ENCODE measurements at places on chromosomes 1 and 21.

- no peak for DNase-seq
Observed at GRCh38 chr1:119220991-119221390, 80.5 kb upstream of the WARS2 start.

DNA sequence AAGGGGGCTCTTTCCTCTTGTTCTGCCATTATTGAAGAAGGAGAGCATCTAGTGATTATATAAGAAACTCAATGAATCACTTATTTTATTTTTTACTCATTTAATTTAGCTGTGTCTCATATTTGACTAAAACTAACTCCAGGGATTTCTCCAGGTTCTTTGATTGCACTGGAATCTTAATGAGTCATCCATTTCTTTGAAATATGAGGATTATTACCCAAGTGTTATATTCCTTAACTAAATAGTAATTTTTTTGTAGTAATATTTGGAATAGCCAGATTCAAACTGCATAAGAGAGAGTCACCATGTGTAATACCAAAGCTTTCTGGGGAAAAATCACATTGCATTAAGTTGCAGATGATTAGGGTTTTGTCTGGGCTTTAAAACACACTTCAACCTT lies 59.5 kb downstream of the NTMT2 start:
- no peak for DNase-seq

GRCh38 chr1:46174448-46175231 lies at the start of gene TSPAN1:
Gene TSPAN1, plus strand, starts transcription at chr1:46175087. Its CDS starts 6,021 bp downstream, at chr1:46181108.
- peak; percentile 57 for DNase-seq

DNA sequence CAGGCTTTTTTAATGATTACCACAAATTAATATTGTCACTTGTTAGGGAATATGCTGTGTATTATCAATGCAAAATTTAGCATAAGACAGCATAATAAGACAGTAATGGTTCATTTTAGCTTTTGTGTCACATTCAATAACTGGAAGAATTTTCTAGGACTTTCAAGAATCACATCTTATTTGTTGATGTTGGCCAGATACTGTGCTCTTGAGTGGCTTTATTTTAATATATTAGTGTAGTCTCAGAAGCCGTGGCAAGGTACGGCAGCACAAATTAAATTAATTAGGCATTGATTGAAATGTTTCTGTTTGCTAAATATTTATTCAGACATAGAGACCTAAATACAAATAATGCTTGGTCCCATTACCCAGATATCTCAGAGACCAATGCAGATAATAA lies 10.4 kb downstream of the IFI44L start:
- no peak for DNase-seq

DNA sequence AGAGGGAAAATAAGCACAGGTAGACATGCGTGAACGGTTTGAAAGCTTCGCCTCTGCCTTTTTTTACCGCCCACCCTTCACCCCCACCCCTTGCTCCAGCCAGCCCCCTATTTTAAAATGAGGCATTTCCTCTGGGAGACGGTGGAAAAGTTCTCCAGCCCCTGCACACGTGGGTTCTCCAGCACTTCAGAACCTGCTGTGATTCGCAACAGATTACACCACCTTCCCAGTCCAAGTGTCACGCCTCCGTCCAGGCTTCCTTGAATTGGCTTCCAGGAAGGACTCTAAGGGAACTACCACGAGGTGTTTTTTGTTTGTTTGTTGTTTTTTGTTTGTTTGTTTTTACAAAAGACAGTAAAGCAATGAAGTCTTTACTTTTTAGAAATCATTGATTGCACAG lies 2.6 kb downstream of the LRRC7 start:
- no peak for DNase-seq

- no peak for DNase-seq
Observed at GRCh38 chr1:20873311-20873710, 86.2 kb upstream of the HP1BP3 start.

DNA sequence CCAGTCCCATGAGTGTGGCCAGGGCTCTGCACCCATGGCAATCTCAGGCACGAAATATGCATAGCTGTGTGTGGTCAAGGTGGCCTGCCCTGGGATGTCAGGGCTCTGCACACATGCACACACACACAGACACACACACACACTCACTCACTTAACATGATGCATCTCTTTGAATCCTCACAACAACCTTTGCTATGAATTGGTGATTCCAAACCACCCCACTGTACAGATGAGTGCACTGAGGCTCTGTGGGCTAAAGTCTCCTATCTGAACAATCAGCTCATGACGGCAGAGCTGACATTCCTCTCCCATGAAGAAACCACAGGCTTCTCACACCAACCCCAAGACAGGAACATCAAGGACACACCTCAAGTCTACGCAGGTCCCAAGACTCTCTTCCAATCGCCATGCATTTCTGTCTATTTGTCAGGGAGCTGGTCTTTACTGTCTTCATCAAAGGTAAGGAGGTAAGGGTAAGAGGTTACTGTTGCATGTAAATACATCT lies 131.6 kb downstream of the ETS2 start:
- no peak for DNase-seq

GRCh38 chr1:89994231-89994804 lies 592 bp upstream of the ZNF326 start:
- peak; percentile 39 for DNase-seq

GRCh38 chr1:201999625-202000238 lies 10.7 kb upstream of the ELF3 start:
- DNase-seq, result no peak

GRCh38 chr1:119962296-119962968 lies 66.1 kb upstream of the ADAM30 start:
- no peak for DNase-seq

DNA sequence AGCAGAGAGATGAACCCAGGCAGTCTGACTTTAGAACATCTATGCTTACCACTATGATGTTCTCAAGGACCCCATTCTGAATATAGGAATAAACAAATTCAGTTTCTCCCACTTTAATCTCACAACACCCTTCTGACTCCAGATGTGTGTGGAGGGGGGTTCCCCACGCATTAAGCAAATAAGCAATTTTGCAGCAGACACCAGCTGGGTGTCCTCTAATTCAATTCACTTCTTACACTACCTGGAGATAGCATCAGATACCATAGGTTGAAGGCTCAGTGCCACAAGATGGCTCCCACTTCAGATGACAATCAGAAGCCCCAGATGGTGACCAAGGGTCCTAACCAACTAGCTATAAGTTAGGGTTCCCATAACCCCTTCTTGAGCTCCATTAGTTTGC lies 30.3 kb upstream of the CEP350 start:
- no peak for DNase-seq

- DNase-seq, result no peak
Observed at GRCh38 chr1:188429386-188429785, 1600.6 kb downstream of the PLA2G4A start.

- peak; percentile 78 for DNase-seq
Observed at GRCh38 chr1:228664399-228664914, 70.8 kb upstream of the RHOU start.

- no peak for DNase-seq
Observed at GRCh38 chr1:163737261-163737660, 415.5 kb downstream of the NUF2 start.

DNA sequence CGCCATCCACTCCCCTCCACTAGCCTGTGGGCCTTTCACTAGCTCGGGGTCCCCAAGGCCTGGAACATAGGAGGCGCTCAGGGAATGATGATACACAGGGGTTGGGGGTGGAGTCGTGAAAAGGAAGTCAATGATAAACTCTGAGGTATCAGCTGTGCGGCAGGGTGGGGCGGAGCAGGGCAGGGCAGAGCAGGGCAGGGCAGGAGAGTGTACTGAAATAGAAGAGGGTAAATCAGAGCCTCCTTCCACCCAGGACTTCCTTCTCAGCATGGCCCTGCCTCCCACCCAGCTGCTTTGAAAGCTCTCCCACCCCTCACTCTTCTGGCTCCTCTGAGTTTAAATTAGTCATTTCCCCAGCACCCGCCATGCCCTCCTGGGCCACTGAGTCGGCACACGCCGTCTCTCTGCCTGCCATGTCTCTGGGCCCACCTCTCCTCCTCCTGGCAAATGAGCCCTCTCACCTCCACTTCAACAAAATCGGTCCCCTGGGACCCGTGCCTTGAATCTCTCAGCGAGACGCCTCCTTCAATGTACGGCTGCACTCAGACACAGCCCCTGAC lies 16.9 kb downstream of the CAPZB start:
- DNase-seq, result peak; percentile 62

- no peak for DNase-seq
Observed at GRCh38 chr1:172323686-172324085, 96.8 kb upstream of the C1orf105 start.

GRCh38 chr1:205477759-205478247 lies 22.0 kb upstream of the BLACAT1 start:
- peak; percentile 64 for DNase-seq

DNA sequence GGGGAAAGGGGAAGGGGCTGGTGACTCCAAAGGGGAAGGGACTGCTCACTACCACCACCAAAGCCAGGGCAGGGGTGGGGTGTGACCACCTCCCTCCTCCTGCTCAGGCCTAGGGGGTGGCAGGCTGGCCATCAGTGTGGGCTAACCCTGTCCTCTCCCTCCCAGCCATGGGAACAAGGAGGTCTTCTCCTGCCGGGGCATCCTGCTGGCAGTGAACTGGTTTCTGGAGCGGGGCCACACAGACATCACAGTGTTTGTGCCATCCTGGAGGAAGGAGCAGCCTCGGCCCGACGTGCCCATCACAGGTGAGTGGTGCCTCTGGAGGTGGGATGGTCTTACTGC lies 5.7 kb downstream of the ZC3H12A start:
- DNase-seq, result no peak

DNA sequence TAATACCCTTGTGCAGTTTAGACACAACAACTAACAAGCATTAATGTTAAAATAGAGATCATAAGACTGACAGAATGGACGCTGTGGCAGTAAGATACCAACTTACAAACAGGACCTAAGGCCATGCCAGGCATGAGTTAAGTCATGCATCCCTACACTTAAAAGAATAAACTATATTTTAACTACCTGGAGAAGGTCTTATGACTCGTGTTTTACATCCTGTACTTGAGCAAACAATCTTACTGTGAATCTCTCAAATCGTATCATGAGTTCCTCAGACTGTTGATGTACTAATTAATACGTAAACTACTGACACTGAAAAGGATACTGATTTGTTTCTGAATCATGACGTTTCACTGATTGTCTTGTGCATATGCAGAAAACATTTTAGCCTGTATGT lies 2.0 kb upstream of the RSPH1 start:
- DNase-seq, result no peak

DNA sequence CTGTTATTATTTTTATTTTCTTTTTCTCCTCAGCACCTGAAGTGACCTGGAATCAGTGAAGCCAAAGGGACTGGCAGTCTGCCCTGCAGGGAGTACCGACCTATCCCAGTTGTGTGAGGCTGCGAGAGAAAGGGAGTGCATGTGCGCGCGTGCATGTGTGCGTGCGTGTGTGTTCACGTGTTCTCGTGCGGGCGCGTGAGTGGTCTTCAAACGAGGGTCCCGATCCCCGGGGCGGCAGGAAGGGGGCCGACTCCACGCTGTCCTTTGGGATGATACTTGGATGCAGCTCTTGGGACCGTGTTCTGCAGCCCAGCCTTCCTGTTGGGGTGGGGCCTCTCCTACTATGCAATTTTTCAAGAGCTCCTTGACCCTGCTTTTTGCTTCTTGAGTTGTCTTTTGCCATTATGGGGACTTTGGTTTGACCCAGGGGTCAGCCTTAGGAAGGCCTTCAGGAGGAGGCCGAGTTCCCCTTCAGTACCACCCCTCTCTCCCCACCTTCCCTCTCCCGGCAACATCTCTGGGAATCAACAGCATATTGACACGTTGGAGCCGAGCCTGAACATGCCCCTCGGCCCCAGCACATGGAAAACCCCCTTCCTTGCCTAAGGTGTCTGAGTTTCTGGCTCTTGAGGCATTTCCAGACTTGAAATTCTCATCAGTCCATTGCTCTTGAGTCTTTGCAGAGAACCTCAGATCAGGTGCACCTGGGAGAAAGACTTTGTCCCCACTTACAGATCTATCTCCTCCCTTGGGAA lies 123.3 kb downstream of the PRDM2 start:
- DNase-seq, result no peak

DNA sequence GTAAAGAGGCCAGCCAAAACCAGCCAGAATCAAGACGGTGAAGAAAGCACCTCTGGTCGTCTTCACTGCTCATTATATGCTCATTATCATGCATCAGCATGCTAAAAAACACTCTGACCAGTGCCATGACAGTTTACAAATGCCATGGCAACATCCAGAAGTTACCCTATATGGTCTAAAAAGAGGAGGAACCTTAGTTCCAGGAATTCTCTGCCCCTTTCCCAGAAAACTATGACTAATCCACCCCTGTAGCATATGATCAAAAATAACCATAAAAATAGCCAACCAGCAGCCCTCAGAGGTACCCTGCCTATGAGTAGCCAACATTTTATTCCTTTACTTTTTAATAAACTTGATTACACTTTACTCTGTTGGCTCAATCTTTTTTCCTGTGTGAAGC lies 34.2 kb upstream of the PBX1 start:
- DNase-seq, result no peak

DNA sequence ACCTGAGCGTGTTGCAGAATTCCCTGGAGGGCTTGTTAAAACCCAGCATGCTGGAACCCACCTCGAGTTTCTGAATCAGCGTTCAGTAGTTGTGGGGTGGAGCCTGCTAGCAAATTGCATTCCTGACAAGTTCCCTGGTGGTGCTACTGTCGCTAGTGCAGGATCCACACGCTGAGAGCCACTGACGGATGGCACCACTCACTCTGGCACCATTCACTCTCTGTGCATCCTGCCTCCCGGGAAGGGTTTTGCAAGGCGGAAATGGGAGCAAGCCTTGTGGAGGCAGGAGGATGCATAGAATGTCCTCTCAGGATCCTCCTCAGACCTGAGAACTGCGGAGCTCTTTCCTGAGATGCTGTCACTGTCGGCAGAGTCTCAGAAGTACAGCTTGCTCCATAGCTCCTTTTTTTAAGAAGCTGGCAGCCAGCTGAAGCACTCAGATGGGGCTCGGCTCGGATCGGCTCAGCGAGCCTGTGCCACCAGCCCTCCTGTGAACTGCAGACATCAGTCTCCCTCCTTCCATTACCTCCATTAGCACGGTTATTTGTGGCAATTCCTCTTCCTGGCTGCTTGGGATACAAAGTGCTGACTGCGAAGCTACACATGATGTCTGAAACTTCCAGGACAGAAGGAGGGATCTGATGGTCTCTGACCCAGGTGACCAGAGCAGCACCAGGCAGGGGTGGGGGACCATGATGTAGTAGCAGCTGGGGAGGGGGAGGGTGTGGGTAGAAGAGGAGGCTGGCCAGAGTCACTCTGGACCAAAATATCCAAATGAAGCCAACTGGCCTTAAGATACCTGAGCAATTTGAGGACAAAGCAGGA lies 89.6 kb downstream of the C1orf94 start:
- DNase-seq, result no peak

DNA sequence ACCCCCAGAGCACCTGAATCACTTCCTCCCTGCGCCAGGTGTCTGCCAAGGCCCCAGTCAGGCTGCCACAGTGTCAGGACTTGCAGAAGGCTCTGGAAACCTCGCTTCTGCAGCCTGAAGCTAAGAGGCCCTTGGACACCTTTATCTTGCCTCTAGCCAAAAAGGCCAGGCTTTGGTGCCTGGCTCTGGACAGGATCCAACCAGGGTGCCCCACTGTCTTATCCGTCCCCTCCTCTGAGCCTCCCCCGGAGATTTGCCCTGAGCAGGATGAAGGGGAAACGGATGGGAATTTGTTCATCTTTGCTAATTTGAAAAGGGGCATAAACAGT lies 12.8 kb upstream of the CLSTN1 start:
- no peak for DNase-seq

Measured in Right ventricle myocardium superior (tissue), 1 donor.